Psoas muscle (tissue), 8 donors: ENCODE measurements at places on chromosomes 12 and 14.

DNA sequence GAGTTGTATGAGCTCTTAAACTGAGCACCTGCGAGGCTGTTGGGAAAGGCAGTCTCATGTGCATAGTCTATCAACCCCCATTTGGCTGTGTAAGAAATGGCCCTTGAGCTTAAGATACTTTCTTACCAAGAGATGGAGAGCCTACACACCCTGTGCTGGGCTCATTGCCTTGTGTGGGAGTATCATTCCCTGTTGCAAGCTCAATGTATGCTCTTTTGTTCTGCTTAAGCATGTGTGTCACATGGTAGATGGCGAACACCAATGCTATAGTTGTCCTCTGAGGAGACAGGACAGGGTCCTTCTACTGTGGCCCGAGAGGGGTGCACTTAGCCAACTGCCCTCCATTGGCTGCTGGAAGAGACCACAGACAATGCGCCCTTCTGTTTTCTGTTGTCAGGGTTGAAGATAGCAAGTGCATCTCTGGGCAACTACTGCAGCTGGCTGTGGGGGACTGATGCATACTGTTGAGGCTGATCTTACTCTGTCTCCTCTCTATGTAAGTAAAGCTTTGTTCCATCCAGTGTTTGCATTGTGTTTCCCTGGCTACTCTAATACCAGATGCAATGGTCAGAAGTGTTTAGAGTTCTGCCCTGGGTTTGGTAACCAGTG is 79.5 kb downstream of the PTPRB start:
- H3K36me3 ChIP-seq, result no peaks in the 10 kb centered on the region
- no peaks in the 10 kb centered on the region for H3K27me3 ChIP-seq
- no peaks in the 10 kb centered on the region for H3K4me1 ChIP-seq
- H3K4me3 ChIP-seq, result no peak overlapping the region

- no peaks in the 10 kb centered on the region for H3K4me1 ChIP-seq
- no peak overlapping the region for H3K4me3 ChIP-seq
- H3K27me3 ChIP-seq, result no peaks in the 10 kb centered on the region
- no peak overlapping the region for H3K27ac ChIP-seq
- H3K36me3 ChIP-seq, result peaks cover 2% of the 10 kb centered on the region
Measured at GRCh38 chr14:71713016-71713415, 219.2 kb upstream of the RGS6 start.

GRCh38 chr12:113022563-113023297 is 33.8 kb upstream of the DTX1 start:
- peaks cover 10% of the 10 kb centered on the region for H3K27me3 ChIP-seq
- no peaks in the 10 kb centered on the region for H3K4me1 ChIP-seq
- H3K27ac ChIP-seq, result no peak overlapping the region
- DNase-seq, result no peak
- no peak overlapping the region for H3K4me3 ChIP-seq
- no peaks in the 10 kb centered on the region for H3K36me3 ChIP-seq

DNA sequence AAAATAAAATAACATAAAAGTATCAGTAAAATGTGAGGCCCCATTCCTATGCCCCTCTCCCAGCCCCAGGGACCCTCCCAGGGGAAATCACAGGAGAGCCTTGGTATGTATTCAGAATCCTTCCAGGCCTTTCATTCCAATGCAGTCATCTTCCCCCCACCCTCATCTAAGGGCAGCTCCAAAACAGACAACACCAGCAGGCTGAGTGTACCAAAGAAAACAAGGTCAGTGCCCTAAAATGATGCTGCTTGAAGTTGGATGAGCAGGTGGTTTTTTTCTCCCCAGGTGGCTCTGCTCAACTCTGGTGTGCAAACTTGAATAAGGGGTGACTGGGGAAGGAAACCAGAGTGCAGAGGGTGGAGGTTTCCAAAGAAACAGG is 56.2 kb downstream of the TSPAN9 start:
- no peak overlapping the region for H3K27ac ChIP-seq
- no peak overlapping the region for H3K4me3 ChIP-seq
- H3K36me3 ChIP-seq, result no peaks in the 10 kb centered on the region
- no peaks in the 10 kb centered on the region for H3K27me3 ChIP-seq
- DNase-seq, result no peak

GRCh38 chr12:104855599-104855998 is 102.5 kb downstream of the SLC41A2 start:
- H3K4me1 ChIP-seq, result no peaks in the 10 kb centered on the region
- H3K36me3 ChIP-seq, result no peaks in the 10 kb centered on the region
- DNase-seq, result no peak
- no peak overlapping the region for H3K27ac ChIP-seq

GRCh38 chr12:77238335-77238734 is 173.0 kb upstream of the E2F7 start:
- no peak overlapping the region for H3K4me3 ChIP-seq
- DNase-seq, result no peak
- H3K36me3 ChIP-seq, result no peaks in the 10 kb centered on the region
- no peaks in the 10 kb centered on the region for H3K27me3 ChIP-seq
